Lower leg skin (tissue), 4 donors: ENCODE measurements at places on chromosomes 4 and X. TPM values are rescaled to one million over a fixed set of nuclear protein-coding genes. Genes with fewer than 3 reads are reported as not detected.

GRCh38 chr4:182680234-182680653 is 236.9 kb downstream of the DCTD start:
- no peak for DNase-seq

- no peak for DNase-seq
Observed at GRCh38 chrX:110145854-110146253, 142.9 kb downstream of the TMEM164 start.

- peak; percentile 86 for DNase-seq
Observed at GRCh38 chrX:12790885-12791256, 341 bp upstream of the PRPS2 start.

Gene MAGEA8
- not detected for total RNA-seq

DNA sequence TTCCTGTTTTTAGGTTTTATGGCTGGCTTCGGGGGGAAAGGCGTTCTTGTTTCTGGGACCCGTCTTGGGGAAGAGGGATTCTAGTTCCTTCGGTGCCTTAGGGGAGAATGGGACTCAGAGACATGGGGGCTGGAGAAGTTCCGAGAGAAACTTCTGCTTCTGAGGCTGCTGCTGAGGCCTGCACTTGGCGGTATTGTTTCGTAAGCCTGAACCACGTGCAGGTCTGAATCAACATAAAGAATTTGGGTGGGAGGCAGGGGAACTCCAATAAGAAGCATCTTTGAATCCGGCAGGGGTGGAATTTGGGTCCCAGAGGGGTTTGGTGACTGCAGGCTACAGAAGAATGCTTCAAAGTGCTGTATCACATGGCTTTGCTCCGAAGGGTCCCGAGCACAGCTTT is 15.1 kb downstream of the XG start:
- no peak for DNase-seq

Gene SPARCL1
- 66.2 TPM for total RNA-seq

Gene PROM1
- total RNA-seq = 7.6 TPM

Gene PDGFRA
- 14.9 TPM for total RNA-seq

DNA sequence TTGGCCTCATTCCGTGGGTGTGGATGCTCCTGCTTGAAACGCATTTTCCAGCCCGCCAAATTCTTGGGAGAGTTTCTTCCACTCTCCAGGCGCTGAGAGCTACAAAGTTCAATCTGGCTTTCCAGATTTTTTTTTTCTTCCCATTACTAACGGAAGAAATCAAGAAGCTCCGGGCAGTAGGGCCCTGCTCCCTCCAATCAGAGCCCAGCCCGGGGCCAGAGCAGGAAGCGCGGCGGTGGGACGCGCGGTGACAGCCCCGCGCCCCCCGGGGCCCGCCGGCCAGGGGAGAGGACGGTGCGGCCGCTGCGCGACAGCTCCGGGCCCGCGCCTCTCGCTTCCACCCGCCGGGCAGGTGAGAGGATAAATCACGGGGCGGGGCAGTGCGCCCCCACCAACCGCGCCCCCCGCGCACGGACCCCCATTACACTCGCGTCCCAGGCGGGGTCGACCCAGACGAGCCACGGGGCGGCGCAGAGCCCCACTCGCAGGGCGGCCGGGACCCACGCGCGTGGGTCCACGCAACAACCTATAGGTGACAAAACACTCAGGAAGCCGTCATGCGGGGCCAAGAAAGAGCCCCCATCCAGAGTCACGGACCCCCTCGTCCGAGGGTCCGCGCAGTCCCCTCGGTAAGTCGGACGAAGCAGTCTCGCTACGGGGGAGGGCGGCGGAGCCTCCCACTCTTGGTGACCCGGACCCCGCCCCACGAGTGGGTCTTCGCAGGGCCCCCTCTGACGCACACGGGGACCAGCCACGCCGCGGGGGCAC is 868 bp downstream of the AFAP1 start:
- no peak for DNase-seq

DNA sequence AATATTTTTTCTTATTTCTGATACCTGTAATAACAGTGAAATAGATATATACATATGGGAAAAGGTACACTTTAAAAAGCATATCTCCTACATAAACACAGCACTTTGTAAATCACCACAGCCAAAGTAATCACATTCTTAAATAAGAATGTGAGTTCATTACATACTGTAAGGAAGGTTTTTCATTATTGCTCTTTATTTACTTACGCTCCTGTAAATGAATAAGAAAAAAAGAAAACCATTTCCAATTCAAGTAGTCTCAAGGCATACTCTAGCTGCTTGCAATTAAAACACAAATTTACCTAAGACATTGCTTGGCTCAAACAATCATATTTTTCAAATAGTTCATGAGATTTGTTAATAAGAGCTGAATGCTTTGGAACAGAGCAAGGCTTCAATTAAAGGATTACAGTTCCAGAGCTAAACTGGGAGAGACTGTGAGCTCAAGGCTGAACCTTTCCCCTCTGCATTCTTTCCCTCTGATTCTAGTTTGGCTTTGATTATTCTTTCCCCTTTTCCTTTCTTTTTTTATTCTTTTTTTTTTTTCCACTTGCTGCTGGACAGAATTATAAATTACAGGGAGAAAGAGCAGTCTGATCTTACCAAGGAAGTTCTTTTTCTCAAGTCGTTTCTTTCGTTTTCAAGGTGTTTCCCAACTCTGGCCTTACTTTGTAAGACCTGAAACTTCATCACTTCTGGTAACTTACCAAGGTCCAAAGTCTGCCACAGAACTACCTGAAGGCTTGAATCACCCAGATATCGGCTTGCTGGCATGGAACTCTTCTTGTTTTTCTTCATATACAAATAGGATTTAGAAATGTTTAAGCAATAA is 278.3 kb downstream of the INPP4B start:
- no peak for DNase-seq

GRCh38 chrX:41733939-41734338 is 10.0 kb downstream of the GPR82 start:
- no peak for DNase-seq

DNA sequence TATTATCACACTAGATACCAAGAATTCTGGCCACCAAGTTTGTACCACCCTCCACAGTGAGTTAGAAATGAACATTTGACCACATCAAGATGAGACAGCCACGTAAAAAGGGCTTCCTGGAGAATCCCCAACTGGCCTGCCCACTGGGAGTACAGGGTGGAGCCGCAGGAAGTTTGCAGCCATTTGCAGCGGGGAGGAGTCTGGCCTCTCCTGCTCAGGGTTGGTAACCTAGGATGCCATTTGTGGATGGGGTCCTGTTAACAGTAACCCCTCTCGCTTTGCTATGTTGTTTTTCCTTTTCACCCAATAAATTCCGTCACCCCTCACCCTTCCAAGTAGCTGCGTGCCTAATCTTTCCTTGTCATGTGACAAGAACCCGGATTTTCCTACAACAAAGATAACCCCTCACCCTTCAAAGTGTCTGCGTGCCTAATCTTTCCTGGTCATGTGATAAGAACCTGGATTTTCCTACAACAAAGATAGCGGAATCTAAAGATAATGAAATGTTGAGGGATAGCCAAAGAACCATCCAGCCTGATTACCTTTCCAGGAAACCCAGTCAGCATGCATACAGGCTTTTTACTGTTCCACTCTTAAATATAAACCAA is 245.4 kb downstream of the NAF1 start:
- DNase-seq = no peak

DNA sequence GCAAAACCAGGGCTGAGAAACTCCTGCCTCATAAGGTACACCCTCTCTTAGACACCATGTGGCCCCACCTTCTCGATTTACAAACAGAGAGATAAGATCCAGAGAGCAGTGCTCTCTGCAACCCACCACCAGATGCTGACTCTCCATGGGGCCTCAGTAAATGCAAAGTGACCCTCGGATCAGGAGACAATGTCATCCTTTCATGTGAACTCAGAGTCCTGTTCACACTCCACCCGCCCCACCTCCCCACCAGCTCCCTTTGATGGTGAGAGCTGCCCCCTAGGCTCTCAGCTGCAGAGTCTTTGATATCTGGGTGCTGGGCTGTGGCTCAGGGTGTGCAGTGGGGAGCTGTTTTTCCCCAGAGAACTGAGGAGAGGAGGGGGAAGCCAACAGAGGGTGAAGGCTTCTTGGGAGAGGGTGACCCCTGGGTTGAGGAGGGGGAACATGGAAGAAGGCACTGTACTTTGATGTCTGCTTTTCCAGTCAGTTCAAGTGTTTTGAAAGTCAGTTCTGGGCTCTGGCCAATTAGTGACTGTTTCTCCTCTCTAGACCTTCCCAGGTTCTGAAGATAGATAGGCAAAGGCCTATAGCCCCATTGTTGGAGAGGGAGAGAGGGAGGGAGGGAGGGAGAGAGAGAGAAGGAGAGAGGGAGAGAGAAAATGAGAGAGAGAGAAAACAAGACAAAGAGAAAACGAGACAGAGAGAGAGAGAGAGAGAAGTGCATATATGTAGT is 88.2 kb downstream of the SCD5 start:
- no peak for DNase-seq

GRCh38 chr4:67082746-67083145 is 462.6 kb downstream of the CENPC start:
- DNase-seq = no peak

DNA sequence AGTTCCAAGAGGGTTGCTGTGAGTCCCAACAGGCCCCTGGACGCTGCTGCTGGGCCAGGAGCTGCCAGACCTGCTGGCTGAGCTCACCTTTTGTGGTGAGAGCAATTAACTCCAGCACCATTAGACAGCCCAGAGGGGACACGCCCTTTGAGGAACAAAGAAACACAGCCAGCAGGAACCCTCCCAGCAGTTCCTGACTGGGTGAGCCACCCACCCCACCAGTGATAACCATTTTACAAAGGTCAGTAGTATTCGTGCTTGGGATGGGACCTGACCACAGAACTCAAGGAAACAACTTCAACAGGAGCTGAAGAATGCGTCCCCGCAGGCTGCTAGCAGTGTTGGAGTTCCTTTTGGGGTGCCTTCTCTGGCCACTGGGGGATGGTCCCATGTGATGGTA is 38.8 kb upstream of the AFAP1 start:
- DNase-seq = no peak

Gene GAGE1
- not detected for total RNA-seq

Gene P2RY4
- 0.30 TPM for total RNA-seq

Gene C4orf50
- total RNA-seq = not detected

GRCh38 chr4:187208651-187209050 is 485.0 kb upstream of the FAT1 start:
- no peak for DNase-seq

DNA sequence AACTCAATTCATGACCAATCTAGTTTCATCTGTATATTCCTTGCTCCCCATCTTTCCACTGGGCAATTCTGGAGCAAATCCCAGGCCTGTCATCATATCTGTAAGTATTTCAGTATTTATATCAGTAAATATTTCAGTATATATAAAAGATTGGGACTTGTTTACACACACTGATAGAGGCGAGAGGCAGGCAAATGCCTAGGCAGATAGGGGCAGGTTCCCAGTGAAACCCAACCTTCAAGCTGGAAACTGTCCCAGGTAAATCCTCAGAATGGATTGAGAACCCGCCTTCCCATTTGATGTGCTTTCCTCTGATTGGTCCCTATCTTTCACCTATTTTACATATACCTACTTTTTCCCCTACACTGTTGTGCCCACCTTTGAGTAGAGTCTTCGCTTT is 23.8 kb upstream of the TBC1D1 start:
- no peak for DNase-seq

Gene DSPP
- total RNA-seq = not detected

GRCh38 chrX:73855546-73855945 is 292.5 kb downstream of the CHIC1 start:
- DNase-seq = peak; percentile 32
